ENCODE measurements at places on chromosomes 1 and 21.

GRCh38 chr1:193358419-193358818 is 172.0 kb upstream of the B3GALT2 start:
- DNase-seq: no peak

- no peak for DNase-seq
Observed at GRCh38 chr1:183882335-183883167, 77.6 kb downstream of the RGL1 start.

DNA sequence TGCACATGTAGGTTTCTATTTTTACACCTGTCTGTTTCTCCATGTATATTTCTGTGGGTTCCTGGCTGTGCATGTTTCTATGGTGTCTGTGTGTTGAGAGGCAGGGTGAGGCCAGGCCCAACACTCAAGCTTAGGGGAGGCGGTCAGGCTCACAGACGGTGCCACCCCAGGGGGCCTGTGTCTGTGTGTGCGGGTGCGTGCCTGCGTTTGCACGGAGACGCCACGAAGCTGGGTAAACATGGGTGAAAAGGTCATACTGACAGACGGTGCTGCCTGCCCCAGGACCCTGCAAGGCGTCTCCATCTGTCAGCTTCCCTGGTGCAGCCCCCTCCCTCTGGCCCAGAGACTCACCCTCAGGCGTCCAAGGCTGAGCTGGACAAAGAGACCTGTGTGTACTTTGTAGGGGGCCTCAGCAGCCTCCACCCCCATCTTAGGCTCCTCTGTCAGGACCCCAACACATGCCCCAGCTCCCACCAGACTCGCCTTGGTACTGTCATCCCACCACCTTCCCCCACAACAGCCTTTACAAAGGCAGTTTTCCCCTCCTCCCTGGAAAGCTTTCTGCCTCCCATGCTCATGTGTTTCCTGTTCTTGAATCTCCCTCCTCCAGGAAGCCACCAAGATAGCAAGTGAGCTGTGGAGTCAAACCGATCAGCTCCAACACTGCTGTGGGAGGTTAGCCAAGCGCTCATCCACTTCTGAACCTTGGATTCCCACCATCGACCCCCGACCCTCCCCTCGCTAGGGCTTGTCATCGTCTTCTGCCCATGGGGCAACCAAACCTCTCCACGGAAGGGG is 34.1 kb downstream of the PTPRF start:
- no peak for DNase-seq

DNA sequence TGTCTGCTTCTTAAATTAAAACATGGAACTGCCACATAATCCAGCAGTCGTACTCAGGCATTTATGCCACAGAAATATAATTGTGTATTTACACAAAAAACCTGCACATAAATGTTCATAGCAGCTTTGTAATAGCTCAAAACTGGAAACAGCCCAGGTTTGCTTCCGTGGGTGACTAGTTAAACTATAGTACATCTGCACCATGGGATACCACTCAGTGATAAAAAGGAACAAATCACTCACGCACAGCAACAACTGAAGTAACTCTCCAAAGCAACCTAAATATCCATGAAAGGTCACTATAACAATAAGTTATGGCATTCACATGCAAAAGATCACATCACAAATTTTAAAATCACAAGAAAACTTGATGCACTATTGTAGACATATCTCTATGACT is 64.4 kb downstream of the KCNT2 start:
- no peak for DNase-seq

GRCh38 chr1:116574581-116575291 is 3.9 kb upstream of the CD58 start:
- DNase-seq: peak; percentile 25

- DNase-seq: no peak
Observed at GRCh38 chr1:150259217-150259616, 1.6 kb downstream of the CA14 start.

DNA sequence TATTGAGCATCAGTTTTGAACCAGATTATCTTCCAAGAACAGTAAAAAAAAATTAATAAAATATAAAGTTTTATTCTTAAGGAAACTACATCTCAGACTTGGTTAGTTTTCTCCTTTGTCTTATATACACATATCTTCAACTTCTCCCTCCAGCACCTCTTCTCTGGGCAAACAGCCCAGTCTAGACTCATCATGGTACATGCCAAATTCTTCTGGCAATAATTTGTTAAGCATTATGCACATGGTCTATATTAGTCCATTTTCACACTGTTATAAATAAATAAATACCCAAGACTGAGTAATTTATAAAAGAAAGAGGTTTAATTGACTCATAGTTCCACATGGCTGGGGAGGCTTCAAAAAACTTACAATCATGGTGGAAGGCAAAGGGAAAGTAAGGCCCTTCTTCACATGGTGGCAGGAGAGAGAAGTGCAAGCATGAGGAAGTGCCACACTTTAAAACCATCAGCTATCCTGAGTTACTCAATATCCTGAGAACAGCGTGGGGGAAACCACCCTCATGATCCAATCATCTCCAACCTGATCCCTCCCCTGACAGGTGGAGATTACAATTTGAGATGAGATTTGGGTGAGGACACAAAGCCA is 108.7 kb upstream of the RNPC3 start:
- DNase-seq: no peak

- no peak for DNase-seq
Observed at GRCh38 chr1:110070282-110070669, 196 bp downstream of the ALX3 start.

- no peak for DNase-seq
Observed at GRCh38 chr1:38076455-38076854, 29.9 kb upstream of the POU3F1 start.

GRCh38 chr1:165560883-165561656 is 17.3 kb downstream of the LRRC52 start:
- DNase-seq: no peak

GRCh38 chr1:204883405-204883804 is 12.7 kb downstream of the NFASC start:
- no peak for DNase-seq

DNA sequence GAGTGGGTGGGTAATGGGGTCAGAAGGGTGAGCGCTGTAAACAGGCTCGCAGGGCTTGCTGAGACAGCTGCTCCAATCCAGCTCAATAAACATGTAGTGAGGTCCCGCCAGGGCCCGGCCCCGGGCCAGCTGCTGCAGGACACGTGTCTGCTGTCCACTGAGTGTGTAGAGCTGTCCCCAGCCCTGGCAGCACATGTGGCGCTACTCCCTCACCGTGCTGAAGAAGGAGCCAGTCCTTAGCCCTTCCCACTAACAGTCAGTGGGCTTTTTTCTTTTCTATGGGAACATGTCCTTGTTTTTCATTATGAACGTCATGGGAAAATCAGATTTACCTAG is 78.9 kb upstream of the C1orf174 start:
- no peak for DNase-seq

- no peak for DNase-seq
Observed at GRCh38 chr1:237712586-237713157, 178.1 kb downstream of the ZP4 start.

GRCh38 chr1:53196017-53196484 is 573 bp upstream of the CPT2 start:
- no peak for DNase-seq

- no peak for DNase-seq
Observed at GRCh38 chr1:181134543-181135436, 46.3 kb downstream of the IER5 start.

All from activated CD8-positive, alpha-beta memory T cell treated with anti-CD3 and anti-CD28 coated beads for 1 hour (primary cell).